ENCODE measurements at places on chromosomes 4 and X. TPM values are rescaled to one million over a fixed set of nuclear protein-coding genes. Genes with fewer than 3 reads are reported as not detected.

PCDH10 gene
- total RNA-seq: 0.52 TPM

IQCM gene
- not detected for total RNA-seq

ASMT gene
- total RNA-seq: not detected

TEX11 gene
- total RNA-seq: not detected

PAGE1 gene
- total RNA-seq: not detected

MGAT4D gene
- total RNA-seq: not detected

CXCL11 gene
- total RNA-seq: 0.52 TPM

NPNT gene
- total RNA-seq: 74.1 TPM

HSD17B13 gene
- not detected for total RNA-seq

SAP30 gene
- total RNA-seq: 6.3 TPM

Data from skeletal muscle tissue (tissue), 5 donors.